ENCODE measurements at places on chromosomes 4 and X.

GRCh38 chr4:177128306-177128705 lies 181.4 kb upstream of the NEIL3 start:
- DNase-seq, result no peak

DNA sequence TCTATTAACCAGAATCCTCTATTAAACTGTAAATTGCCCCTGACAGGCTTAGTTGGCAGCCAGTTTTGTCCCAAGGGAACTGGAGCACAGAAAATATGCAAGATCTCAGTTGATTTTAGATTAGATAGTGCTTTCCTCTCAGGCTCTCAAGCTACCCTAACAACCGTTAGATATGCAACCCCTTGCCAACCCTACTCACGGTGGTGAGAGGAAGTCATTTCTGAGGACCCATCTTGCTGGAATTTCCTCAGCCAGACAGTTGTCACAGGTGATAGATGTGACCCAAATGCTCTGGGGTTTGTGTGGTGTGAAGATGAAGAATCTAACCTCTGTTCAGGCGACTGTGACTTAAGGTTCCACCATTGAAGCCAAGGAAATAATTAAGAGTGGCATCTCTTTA lies 447.1 kb downstream of the MID1IP1 start:
- no peak for DNase-seq

- DNase-seq, result no peak
These were observed 43.1 kb upstream of the LSM6 start for GRCh38 chr4:146132445-146132844.

DNA sequence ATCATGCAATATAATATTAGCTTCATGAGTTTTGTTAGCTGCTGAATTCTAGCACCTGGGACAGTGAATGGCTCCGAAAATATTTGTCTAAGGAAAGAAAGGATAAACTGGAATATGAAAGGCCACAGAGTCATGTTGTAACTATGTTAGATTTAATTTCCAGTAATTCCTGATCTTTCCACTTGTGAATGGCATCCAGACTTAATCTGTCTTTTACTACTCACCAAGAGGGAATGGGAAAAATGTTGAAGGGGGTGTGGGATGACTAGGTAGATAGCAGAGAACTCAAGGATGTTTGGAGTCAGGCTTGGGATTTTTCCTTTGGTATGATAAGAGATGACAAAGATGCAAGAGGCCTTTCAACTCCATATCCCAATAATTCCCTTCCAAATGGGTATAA lies 9.4 kb downstream of the ADH6 start:
- DNase-seq, result no peak

DNA sequence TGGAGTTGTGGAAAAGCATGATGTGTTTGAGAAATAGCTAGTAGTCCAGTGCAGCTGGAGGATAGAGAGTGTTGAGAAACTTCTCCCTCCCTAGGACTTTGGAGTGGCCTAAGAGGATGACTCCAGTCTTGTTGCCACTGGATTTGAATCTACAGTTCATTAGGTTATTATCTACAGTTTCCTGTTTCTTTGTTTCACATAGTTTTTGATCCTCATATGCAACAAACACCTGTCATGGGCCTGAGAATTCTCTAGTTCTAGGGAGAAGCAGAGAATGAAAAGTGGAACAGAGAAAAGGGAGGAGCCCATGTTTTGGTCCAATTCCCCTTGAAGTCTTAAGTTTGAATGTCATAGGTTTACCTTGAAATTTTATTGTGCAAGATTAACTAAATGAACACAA lies 73.6 kb upstream of the TBC1D9 start:
- DNase-seq, result no peak

DNA sequence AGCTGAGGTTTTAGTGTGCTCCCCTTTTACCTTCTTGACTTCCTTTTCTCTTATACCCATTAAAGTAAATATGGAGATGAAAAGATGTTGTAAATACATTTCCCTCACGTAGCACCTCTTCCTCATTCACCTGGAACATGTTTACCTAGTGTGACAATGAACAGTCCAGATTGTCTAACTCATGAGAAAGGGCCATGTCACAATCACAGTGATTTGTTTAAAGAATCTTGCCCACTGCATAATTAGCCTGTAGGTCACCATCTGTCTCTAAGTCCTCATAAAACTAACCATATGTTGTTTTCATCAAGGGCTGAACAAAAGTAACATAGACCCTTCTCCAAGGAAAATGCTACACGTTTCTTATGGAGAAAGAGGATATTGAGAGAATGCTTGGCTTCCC lies 85.7 kb downstream of the TSPAN5 start:
- DNase-seq, result peak; percentile 9

DNA sequence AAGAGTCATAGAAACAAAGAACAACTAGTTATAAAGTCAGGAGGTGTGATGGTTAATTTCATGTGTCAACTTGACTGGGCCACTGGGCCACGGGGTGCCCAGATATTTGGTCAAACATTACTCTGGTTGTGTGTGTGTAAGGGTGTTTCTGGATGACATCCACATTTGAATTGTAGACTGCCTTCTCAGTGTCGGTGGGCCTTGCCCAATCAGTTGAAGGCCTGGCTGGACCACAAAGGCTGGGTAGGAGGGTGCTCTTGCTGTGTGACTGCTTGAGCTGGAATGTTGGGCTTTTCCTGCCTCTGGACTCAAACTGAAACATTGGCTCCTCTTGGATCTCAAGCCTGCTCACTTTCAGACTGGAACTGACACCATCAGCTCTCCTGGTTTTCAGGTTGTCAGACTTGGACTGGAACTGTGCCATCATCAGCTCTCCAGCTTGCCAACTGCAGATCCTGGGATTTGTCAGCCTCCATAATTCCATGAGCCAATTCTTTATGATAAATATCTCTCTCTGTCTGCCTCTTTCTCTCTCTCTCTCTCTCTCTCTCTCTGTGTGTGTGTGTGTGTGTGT lies 41.4 kb downstream of the CLDN34 start:
- no peak for DNase-seq

DNA sequence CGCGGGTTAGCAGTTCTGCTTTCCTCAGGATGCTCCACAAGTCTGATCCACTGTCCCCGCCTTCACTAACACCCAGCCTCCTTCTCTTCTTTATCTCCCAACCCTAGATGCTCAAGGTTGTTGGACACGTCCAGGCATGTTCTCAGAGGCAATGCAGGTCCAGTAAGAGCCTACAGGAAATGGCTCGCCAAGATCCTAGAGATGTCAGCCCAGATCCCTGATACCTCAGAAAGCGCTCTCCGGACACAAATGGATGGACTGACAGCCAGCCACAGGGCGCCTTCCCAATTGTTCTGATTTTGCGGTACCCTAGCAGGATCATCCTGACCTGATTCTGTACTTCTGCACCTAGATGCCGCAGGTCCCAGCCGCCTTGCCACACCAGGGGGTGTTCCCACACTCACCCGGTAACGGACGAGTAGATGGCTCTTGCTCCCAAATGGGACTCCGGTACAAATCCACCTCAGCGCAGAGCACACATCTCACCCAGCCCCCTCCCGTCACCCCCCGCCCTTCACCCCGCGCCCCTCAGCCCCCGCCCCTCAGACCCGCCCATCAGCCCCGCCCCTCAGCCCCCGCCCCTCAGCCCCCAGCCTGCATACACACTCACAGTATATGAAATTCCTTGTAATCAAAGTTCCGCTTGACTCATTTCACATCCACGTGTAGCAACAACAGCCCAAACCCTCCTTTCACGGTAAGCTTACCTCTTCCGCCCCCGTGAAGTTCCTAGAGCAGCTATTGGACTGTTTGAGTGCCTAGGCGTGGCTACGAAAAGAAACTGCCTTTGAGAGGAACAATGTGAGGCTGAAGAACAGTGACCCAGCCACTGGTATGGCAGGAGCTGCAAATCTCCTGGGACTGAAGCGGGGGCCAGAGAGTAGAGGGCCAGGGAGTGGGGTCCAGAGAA lies at the start of gene EDA2R:
EDA2R (minus strand) TSS at position 488 of the 910 bp plus-strand sequence. CDS start 23,058 bp downstream, outside the sequence.
- DNase-seq, result no peak

- DNase-seq, result no peak
These were observed 528 bp upstream of the FGF2 start for GRCh38 chr4:122826079-122826527.

GRCh38 chrX:12007881-12008280 lies 130.4 kb upstream of the FRMPD4 start:
- no peak for DNase-seq

DNA sequence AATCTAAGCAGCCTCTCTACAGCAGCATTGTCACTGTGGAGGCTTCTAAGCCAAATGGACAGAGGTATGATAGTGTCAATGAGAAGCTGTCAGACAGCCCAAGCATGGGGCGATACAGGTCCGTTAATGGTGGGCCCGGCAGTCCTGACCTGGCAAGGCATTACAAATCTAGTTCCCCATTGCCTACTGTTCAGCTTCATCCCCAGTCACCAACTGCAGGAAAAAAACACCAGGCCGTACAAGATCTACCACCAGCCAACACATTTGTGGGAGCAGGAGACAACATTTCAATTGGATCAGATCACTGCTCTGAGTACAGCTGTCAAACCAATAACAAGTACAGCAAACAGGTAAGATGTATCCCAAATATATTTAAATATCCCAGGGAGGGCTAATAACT lies 4.1 kb downstream of the PCDH7 start:
- no peak for DNase-seq

GRCh38 chrX:134908356-134908755 lies 82.4 kb upstream of the SMIM10 start:
- no peak for DNase-seq

DNA sequence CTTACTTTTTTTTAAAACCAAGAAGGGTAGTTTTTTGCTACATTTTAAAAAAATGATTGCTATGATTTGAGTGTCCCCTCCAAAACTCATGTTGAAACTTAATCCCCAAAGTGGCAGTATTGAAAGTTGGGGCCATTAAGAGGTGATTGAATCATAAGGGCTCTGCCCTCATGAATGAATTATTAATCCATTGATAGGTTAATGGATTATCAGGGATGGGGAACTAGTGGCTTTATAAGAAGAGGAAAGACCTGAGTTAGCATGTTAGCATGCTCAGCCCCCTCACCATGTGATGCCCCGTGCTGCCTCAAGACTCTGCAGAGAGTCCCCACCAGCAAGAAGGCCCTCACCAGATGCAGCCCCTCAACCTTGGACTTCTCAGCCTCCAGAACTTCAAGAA lies 31.0 kb downstream of the SMIM43 start:
- DNase-seq, result no peak

DNA sequence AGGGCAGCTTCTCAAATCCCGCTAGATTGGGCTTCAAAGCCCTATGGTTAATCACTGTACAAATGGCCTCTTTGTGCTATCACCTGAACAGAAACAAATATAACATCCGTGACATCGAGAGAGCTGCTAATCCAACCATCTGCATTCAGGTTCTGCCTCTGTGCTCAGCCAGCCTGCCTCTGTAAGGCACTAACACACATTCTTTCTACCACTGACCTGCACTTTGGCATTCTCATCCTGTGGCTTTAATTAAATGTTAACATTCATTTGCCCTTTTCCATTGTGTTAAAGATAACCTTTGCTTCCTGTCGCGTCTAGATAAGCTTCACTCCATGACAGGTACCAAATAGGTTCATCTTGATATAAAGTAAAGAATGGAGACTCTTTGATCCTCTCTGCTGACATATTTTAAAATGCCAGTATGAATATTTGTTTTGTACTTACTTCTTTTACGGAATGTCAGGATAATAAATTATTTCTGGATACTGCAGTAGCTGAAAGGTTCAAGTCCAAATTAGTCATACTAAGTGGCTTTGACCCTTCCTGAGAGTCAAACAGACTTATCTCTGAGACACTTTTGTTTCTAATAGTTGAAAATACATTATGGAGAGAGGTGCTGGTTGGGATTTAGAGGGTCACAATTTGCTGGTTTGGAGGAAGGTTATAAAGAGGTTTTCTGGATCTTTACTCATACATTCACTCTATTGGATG lies 505.7 kb downstream of the PACRGL start:
- no peak for DNase-seq

- peak; percentile 20 for DNase-seq
These were observed 560.5 kb downstream of the MID1IP1 start for GRCh38 chrX:39361736-39362135.

GRCh38 chr4:165592386-165592785 lies 213.6 kb downstream of the CPE start:
- no peak for DNase-seq

- DNase-seq, result no peak
These were observed 561.4 kb downstream of the ZIC3 start for GRCh38 chrX:138127314-138127713.

DNA sequence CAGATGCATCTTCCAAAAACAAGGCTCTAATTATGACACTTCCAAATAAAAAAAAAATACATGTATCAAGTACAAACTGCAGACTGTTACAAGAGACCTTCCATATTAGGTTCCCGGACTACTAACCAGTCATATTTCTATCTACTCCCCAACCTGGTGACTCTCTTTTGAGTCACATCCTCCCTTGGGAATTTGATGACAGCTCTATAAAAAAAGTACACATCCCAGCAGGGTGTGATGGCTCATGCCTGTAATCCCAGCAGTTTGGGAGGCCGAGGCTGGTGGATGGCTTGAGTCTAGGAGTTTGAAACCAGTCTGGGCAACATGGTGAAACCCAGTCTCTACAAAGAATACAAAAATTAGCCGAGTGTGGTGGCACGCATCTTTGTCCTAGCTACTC lies 14.9 kb downstream of the RPGR start:
- DNase-seq, result no peak

DNA sequence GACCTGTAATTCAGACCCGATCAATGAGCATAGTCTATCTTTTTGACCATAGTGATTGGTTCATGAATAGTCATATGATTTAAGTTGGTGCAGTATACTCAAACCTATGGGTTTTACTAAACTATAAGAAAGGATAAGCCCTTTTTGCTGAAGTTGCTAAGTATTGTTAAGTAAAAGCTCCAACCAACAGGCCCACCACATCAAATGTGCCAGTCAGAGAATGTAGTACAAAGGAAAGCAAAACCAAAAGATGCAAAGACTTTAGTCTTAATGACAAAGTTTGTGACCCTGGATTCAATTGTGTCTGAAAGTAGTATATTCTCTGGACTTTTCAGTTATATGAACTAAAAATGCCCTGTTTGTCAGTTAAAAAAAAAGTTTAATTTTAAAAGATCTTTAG lies 208.1 kb upstream of the TET2 start:
- no peak for DNase-seq

DNA sequence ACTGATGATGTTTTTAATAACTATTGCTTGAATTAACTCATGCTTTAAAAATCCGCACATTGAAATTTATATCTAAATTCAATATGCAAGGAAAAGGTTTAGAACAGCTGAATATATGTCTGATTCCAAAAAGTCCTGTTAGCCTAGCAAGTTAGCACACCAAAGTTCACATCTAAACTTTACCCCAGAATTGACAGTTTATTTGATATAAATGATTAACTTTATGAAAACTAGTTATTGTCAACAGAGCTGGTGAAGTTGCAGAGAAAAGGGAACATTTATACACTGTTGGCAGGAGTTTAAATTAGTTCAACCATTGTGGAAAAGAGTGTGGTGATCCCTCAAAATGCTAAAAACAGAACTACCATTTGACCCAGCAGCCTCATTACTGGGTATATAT lies 120.6 kb upstream of the BMP3 start:
- no peak for DNase-seq

GRCh38 chr4:123524958-123525628 lies 128.5 kb downstream of the SPRY1 start:
- no peak for DNase-seq

- no peak for DNase-seq
These were observed 28.7 kb downstream of the DOK7 start for GRCh38 chr4:3491681-3492405.

Measured in NCI-H345 (cell line).